Esophagus squamous epithelium (tissue), 5 donors: ENCODE measurements at places on chromosomes 4 and X.
A peak's percentile ranks its signal among the peaks of the same experiment; 100 is the strongest.

DNA sequence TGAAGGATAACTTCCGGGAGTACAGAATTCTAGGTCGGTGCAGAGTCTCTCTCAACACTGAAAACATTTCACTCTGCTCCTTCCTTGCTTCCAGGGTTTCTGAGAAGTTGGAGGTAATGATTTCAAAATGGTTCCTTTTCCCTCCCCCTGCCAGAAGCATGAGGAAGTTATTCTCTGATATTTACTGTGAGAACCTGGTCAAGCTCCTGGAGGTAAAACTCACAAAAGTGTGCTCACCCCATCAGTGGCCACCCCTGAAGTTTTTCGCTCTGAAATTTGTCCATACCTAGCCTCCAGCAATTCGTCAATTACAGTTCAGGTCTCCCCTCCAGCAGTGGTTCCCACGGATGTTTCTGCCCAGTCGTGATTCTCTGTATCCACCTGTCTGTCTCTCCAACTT, 16.2 kb upstream of the MECP2 start:
- DNase-seq = no peak

GRCh38 chrX:73647632-73648322, 84.8 kb downstream of the CHIC1 start:
- no peak for DNase-seq

GRCh38 chrX:107154787-107155620, 36.4 kb upstream of the RBM41 start:
- no peak for DNase-seq

- no peak for DNase-seq
Observed at GRCh38 chr4:138611017-138611416, 368.9 kb upstream of the SLC7A11 start.

DNA sequence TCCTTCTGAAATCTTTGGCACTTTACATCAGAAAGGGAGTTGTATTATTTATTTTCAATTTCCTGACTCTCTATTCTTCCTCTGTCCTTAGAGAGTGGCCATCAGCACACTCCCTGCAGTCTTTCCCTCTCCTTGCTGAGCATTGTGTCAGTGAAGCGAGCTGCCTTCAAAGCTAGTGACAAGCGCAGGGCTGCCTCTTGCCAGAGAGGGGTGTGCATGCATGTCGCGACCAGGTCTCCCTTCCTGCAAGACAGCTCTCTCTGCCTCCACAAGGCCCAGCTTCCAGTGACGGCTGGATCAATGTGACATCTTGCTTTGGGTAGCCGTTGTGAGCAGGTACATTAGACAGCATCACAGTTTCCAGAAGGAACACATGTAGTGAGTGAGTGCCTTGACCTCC, 810.9 kb upstream of the TENM3 start:
- no peak for DNase-seq

DNA sequence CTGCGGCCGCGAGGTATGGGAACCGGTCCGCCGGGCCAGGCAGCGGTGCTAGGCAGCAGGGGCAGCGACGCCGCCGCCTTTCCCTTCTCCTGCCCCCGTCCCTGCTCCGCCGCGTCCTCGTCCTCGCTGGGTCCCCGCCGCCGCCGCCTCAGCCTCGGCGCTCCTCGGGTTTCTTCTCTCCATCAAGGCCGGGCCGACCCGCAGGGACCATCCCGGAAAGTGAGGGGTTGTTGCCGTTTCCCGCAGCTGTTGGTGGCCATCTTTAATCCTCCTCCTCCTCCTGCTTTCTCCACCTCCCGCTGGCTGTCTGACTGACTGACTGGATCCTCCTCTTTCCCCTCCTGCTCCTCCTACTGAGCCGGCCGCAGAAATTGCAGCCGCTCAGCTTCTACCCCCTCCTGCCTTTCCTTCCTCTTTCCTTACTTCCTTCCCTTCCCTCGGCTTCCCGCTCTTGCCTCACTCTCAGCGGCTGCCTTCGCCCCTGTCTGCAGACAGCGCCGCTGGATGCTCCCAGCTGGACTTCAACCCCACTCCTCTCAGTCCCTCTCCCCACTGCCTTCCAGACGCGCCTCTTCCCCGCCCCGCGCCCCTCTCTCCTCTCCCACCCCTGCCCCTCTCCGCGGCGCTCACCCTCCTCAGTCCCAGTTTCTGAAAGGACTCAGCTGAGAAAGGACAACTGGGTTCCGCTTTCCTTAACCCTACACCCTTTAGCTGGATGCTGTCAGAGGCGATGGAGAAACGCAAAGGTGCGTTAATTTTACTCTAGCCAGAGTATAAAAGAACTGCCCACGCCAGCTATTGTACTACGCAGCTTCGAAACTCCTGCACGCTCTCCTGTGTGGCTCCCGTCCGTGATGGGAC, at the start of gene WDFY3:
TSS of gene WDFY3 (minus strand) at position 309 of the 861 bp plus-strand sequence. CDS start 106,099 bp downstream, outside the sequence.
- DNase-seq = peak; percentile 33

- DNase-seq = no peak
Observed at GRCh38 chrX:107324493-107325310, 118.3 kb downstream of the DNAAF6 start.

DNA sequence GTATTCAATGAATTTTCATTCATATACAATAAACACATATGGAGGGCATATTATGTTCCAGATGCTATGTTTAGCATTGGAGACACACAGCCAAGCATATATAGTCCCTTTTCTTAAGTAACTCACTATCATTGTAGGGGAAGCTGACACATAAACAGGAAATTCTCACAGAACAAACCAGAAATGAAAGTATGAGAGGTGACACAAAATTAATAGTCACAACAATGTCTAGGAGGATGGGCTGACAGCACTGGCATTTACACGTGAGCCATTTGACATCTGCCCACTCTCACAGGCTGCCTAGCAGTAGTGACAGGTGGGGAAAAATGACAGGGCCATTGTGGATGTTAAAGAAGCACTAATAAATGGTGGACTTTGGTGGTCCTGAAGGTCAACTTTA, 2.6 kb upstream of the CNOT6L start:
- DNase-seq = no peak

DNA sequence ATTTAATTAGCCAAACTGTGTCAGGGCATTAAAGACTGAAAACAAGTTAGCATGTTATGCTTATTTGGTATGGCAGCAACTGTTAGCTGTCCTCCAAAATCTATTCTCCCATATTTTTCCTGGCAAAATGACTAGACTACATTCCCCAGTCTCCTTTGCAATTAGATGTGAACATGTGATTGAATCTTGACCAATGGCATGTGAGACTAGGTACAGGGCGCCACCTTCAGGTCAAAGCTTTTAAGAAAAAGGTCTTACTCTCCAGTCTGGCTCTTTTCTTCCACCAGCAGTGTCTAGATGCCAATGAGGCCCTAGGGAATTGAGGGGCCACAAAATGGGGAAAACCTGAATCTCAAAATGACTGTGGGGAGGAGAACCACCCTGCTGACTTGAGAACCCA, 408.2 kb downstream of the SMARCA1 start:
- DNase-seq = no peak

DNA sequence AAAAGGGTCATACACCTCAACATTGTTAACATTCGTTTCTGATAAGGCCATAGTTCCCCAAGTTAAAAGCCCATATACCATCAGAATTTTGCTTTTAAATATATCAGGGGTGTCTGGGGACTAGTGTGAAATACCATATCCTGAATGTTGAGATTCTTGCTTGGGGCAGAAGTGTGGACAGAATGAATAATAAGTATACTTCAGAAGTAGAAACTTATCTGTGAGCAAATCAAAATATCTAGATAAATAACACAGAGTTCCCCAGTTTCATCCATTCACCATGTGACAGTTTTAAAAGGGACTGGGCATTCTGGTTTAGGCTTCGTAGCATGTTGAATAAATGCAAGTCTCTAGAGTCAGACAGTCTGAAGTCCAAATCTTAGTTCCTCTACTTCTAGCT, 110.5 kb downstream of the CHRNA9 start:
- no peak for DNase-seq

GRCh38 chr4:14897217-14897616, 105.1 kb upstream of the CPEB2 start:
- DNase-seq = no peak
